ENCODE measurements at places on chromosomes 2 and 18.

DNA sequence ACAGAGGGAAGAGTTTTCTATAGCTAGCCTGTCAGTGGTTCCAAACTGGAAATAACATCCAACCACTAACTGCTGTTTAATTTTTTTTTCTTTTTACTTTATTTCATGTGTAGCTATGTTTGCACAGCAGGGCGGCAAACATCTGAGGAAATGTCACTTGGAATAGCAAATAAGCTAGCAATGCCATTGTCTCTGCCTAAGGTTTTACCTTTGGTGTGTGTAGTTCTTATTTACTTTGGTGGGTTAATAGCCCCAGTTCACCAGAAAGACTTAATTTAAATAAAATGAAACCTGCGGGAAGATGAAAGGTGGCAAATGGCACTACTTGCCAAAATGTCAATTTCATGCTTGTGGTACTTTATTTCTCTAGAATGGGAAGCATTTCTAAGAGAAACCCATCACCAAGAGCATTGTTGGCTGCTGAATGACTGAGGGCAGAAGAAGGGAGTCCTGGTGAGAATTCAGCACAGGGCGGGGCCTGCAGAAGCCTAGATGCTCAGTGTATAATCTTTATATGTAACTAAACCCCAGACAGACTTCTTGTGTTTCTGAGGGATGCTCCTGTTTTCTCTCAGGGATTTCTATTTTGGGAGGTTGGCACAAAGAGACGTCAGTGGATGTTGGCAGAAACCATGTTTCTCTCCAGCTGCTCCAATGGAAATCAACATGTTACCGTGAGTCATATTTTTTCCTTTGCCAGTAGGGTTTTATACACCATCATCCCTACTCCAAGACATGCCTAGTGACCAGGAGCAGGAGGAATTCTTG, 300.4 kb upstream of the NT5C1B start:
- no peak for DNase-seq

GRCh38 chr2:174662459-174662858, 64.9 kb upstream of the WIPF1 start:
- DNase-seq: no peak

GRCh38 chr18:58501066-58501896, 127.6 kb downstream of the ALPK2 start:
- no peak for DNase-seq

DNA sequence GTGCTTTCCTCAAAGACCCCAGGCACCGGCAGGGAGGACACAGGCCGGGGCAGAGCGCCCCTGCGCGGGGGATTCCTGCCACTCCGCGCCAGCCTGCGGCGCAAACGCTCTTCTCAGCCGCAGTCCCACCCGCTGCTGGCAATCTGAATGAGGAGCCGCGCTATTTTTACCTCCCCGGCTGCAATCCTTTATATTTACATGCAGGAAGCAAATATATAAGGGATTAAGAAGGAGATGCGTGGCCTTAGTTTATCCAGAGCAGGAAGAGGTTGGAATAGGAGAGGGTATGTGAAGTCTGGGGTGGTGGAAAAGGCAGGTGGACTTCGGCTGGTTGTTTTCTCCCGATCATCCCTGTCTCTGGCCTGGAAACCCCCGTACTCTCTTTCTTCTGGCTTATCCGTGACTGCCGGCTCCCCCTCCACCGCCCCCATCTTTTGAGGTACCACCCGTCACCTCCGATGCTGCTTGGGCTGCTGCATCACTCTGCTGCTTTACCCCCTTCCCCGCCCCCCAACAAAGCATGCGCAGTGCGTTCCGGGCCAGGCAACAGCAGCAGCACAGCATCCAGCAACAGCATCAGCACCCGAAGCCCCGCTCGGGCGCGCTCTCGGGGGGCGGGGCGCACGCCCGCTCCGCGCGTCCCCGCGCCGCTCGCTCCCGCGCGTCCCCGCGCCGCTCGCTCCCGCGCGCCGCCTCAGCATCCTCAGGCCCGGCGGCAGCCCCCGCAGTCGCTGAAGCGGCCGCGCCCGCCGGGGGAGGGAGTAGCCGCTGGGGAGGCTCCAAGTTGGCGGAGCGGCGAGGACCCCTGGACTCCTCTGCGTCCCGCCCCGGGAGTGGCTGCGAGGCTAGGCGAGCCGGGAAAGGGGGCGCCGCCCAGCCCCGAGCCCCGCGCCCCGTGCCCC, at the start of gene ADAM23:
Gene ADAM23 (plus strand): TSS at position 700 of the 902 bp plus-strand sequence. CDS start 335 bp downstream, outside the sequence.
- peak; percentile 39 for DNase-seq

- no peak for DNase-seq
Measured at GRCh38 chr2:222689322-222689721, 17.9 kb downstream of the MOGAT1 start.

GRCh38 chr2:213166109-213166508, 14.7 kb upstream of the IKZF2 start:
- DNase-seq: no peak

DNA sequence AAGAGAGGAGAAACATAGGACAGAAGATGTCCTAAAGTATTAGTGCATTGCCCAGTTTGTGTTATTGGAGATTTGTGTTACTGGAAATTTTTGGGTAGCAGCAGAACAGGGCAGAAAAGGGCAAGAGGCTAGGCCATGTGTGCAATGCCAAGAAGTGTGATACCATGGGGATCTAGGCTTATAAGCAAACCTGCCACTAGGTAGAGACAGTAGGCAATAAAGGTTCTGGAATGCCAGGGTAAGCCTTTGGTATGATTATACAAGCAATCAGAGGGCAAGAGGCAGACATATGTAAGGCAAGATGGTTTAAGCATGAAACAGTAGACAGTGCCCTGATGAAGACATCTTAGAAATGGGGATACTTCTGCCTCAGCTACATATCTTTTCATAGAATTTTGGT, 12.3 kb upstream of the CERS6 start:
- DNase-seq: no peak

- no peak for DNase-seq
Measured at GRCh38 chr2:39608686-39609441, 56.9 kb upstream of the TMEM178A start.

- DNase-seq: no peak
Measured at GRCh38 chr2:52862801-52863200, 904.8 kb upstream of the CHAC2 start.

DNA sequence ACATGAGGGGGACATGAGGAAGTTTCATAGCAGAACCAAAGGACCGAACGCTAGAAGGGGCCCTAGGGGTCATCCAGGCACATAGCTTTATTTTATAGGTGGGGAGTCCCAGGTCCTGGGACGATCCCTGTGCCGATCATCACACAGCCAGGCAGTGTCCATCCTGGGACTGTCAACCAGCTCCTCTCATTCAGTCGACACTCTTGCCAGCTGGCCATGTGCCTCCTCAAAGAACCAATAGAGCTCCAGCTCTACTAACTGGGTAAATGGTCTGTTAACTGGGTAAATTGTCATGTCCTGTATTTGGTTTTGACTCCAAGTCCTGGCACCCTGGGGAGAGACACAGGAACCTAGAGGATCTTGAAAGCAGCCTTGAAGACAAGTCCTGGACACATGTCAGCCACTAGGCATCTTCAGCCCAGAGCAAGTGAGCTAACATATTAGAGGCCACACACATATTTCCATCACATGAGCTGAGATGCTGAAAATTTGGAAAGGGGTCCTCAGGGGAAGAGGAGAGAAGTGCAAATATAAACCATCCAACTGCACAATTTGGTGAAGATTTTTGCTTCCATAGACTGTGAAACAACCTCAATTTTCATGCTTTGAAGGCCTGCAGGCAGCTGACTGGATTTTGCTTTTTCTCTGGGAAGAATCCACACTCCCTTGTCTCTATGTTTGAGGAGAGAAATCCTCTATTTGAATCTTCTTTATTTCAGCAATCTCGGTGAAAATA, 361.1 kb upstream of the SLC14A2 start:
- no peak for DNase-seq

DNA sequence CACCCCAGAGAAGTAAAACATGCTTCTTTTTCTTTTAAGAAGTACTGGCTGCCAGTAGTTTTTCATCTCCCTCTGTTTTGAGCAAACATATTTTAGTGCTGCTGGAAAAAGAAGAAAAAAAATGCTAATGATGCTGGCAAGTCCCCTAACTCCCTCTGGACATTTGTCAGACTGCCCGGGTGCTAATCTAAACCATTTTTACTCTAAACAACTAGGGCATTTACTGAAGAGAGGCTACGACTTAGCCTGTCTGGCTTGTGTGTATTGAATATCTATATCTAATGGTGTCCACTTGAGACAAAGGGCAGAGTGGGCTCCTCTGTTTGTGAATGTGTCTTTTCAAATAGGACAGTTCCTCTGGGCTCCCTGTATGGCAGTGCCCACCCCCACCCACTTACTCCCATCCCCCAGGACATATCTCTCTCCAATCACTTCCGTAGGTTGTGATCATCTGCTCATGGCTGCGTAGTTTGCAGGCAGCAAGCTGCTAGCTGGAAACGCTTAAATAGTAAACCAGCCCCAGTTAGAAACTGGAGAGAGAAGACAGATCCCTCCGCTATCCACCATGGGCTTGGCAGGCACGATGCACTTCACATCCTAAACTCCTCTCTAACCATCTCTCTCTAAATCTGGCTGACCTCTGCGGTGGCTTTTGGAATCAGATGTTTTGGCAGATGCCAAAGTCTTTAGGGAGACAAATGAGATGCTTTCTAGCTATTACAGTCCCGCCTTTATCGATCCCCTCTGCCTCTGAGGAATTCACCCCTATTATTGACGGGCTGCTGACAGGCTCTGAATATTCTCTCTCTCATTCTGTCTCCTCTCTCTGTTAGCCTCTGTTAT, 58.3 kb downstream of the DOCK10 start:
- DNase-seq: no peak

DNA sequence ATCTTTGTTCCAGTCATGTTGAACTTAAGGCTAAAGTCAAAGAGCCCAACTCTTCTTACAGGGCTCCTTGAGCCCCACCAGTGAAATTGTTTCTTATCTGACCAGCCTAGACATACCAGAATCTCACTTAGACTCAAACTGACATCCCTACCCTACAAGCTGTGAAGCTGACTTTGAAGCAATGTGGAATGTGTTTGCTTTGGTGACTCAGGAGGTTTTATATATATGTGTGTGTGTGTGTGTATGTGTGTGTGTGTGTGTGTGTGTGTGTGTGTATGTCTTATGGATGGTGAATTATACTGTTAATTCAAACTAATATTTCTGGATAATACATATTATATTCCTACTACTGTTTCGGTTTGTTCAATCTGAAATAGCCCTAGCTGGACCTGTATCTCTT, 67.3 kb downstream of the CAMKMT start:
- DNase-seq: no peak

- DNase-seq: no peak
Measured at GRCh38 chr2:181991171-181991885, 5.7 kb downstream of the PPP1R1C start.

DNA sequence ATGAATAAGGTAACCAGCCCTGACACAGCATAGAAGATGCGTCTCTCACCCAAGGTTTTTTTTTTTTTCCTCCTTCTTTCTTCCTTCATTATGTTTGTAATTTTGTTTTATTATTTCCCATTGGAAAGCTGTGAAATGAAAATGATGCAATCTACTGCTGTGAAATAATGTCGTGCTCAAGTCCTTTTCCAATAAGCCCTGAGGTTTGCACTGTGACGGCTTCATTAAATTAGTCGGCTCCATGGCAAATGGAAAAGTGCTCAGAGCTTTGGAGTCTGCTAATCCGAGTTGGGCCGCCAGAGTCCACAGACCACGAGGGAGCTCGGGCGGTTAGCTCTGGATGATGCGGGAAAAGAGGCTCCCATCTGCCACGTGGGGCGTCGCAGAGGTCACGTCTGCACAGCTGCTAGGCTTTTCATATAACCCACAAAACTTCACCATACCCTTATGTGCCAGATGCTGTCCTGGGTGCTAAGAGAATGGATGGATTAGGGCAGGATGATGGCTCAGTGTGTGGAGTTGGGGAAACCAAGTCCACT, 92.3 kb upstream of the CAPN13 start:
- DNase-seq: no peak

GRCh38 chr2:9937258-9937657, 14.2 kb upstream of the GRHL1 start:
- DNase-seq: no peak

- peak; percentile 78 for DNase-seq
Measured at GRCh38 chr2:9142551-9143263, 63.9 kb upstream of the ASAP2 start.

DNA sequence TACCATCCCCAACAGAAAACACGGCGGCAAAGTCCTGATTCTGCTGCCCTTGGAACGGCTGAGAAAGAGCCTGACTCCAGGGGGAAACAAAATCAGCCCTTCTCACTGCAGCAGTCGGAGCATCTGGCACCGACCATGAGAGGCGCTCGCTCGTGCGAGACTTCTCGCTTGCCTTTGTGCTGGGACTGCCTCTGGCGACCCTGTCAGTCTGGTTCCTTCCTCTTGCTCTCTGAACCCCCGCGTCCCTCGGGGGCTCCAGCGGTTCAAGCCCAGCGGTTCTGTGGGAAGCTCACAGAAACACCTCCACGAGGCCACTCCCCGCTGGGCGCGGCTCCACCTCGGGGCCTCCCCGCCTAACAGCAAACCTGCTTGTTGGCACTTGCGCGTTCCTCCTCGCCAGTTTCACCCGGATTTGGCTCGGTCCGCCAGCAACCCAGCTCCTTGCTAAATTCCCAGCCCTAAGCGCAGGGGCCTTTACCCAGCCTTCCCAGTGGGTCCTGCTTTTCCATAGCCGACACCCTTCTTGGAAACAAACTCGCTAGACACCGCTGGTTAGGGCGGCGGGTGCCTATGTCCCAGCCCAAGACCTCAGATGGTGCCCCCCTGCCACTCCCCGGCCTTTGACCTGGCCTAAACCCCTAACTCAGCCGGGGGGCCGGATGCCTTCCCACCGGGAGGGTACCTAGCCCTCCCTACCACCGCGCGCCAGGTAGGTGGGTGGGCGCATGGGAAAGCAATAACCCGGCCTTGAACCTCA, 2.2 kb downstream of the RND3 start:
- DNase-seq: no peak

GRCh38 chr18:44844486-44844885, 163.8 kb downstream of the SETBP1 start:
- no peak for DNase-seq

- no peak for DNase-seq
Measured at GRCh38 chr2:33110461-33110860, 163.7 kb downstream of the LTBP1 start.

GRCh38 chr18:24534737-24535136, 74.3 kb downstream of the HRH4 start:
- no peak for DNase-seq

DNA sequence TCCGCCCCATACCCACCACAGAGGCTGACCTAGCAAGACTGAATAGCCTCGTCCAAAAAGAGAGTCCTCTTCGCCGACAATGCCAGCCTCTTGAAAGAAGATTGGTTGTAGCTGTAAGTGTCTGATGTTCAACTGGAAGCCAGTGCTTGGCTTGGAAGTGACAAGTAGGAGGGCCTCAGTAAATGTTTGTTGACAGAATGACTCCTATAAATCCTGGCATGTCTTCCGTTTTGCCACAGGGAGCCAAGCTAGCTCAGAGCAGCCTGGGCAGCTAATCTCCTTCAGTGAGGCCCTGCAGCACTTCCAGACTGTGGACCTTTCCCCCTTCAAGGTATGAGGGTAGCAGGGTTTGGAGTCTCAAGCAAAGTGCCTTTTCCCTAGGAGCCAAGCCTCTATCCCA, 14.9 kb downstream of the ELMOD3 start:
- DNase-seq: no peak

GRCh38 chr2:234953116-234954031, 1.6 kb downstream of the SH3BP4 start:
- DNase-seq: no peak

GRCh38 chr2:40285391-40285790, 166.5 kb downstream of the SLC8A1 start:
- DNase-seq: no peak

GRCh38 chr2:140257692-140258300, 1477.6 kb upstream of the NXPH2 start:
- DNase-seq: no peak

All from activated CD4-positive, alpha-beta T cell treated with anti-CD3 and anti-CD28 coated beads for 24 hours (primary cell).